ENCODE measurements at places on chromosomes 7 and 10. TPM values are rescaled to one million over a fixed set of nuclear protein-coding genes. Genes with fewer than 3 reads are reported as not detected.

HOXA3 gene
- not detected for polyA plus RNA-seq

DYNC1I1 gene
- not detected for polyA plus RNA-seq

COL26A1 gene
- polyA plus RNA-seq, result not detected

GRCh38 chr7:150357270-150357669 lies 11.4 kb upstream of the REPIN1 start:
- DNase-seq, result peak; percentile 73

- no peak for DNase-seq
These were observed 231.3 kb upstream of the CELF2 start for GRCh38 chr10:10786109-10787090.

GRCh38 chr10:65911151-65911835 lies 1014.5 kb upstream of the LRRTM3 start:
- no peak for DNase-seq

DNA sequence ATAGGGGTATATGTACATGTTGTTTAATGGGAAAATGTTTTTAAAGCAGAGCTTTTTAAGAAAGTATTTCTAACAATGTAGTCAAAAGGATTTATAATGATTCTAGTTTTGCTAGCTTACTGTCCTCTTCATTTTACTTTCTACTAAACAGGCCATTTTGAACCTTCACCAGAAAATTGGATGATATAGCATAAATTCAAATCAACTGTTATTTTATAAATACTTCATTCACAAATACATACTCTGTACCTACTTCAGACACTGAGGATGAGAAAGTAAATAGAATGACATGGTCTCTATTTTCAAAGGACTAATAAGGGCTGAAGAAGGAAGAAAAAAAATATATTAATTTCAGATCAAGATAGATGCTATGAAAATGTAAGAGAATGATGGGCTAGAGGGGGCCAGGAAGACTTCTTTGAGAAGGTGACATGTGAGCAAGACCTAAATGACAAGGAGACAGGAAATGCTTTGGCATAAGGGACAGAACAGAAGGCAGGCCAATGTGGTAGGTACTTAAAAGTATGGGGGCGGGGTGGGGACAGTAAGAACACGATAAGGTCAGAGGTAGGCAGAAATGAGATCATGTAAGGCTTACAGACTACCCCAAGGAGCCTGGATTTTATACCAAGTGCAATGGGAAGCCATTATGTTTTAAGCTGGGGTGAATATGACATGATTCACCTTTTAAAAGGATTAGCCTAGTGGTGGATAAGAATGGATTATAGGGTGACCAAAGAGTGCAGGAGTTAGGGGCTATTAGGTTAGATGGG lies 5.2 kb downstream of the NAMPT start:
- DNase-seq, result no peak

GRCh38 chr7:129095258-129095657 lies 40.3 kb upstream of the TNPO3 start:
- peak; percentile 60 for DNase-seq

GRCh38 chr10:28652703-28653102 lies 24.6 kb upstream of the BAMBI start:
- no peak for DNase-seq

DNA sequence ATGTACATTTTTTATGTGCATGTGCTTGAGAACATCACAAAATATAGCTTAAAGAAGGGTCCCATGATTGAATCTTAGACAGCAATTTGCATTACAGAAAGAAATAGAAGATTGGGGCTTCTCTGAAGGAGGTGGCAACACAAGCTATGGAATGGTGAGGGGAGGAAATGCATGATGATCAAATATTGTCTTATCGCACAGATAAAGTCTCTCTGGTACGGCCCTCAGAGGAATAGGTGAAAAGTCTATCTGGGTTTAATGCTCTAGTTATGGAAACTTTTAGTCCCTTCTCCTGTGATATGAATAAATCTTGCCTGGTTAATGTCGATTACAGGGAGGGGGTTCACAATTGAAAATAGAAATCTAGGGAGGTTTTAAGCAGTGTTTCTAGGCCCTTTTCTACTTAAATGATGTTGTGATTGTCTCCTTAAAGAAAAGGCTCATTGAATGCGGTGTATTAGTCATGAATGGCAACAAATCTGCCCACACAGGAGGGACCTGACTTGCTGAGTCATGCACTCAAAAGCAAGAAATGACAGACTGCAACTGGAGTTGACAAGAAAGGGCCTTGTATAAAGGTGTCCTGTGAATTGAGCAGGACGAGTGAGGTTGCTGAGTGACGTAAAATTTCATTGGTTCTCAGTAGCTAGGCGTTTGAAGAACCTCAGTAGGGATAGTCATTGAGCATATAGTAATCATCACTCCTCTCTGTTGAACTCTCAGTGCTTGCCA lies 133.4 kb upstream of the CSTF2T start:
- DNase-seq, result no peak

DNA sequence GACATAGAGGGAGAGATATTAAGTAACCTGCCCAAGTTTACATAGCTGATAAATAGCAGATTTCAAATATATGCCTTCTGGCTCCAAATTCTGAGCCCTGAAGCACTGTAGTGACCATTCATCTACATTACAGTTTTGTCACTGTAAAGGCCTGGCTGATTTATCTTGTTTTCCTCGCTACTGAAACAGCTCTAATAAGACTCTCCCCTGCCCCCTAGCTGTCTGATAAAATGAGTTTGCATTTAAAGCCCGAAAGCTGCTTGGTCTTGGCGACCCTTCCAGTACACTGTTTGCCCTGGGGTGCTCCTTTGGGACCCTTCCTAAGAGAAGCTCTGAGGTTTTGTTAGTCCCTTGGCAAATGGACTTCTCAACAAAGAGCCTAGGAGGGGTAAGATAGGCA lies 59.7 kb upstream of the RAB11FIP2 start:
- DNase-seq, result no peak

DNA sequence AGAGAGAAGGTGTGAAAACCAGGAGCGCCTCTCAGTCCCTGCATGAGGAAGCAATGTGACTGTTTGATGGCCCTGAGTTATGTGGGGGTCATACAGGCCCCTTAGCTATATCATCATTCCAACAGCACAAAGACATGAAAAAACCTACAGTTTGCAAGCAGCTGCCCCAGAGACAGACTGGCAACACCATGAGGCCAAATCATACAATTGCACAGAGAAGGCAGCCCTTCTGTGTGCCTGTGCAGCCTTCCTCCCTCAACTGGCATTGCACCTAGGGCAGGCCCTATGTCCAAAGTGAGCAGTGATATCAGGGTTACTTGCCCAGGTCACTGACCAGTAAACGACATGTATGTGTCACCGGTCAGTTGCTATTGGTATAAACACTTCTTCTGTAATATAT lies 41.6 kb downstream of the GPRIN2 start:
- DNase-seq, result no peak

GRCh38 chr10:122257041-122257440 lies 14.1 kb upstream of the BTBD16 start:
- DNase-seq, result no peak

DNA sequence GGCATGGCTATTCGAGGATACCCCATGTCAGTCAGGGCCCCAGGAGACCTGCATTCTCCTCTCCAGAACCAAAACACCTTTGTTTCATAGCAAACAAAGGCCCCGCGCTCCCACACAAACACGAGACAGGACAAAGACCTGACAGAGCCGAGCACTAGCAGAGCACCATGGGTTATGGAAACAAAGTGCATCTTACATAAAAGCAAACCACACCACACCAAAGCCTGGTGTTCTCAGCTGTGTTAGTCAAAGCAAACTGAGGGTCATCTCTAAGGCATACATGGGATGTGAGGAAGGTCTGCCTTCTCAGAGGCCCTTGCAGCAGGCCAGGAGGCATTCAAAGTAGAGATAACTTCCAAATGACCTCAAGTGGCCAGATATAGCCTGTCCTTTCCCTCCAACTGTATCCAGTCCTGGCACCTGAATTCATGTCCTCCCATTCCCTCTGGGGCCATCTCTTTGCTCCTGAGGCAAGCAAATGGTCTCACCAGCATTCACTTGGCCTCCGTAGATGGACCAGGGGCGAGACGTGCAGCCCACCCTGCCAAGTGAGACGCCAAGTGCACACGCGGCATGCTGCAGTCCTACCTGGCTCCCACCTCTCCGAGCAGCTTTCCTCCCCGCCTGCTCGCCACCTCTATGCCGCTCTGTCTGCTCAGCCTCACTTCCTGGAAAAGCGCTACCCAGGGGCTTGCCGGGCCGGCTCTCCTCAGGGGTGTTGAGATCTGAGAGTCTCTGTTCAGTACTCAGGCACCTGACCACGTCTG lies 45.3 kb upstream of the PDLIM1 start:
- DNase-seq, result no peak

GRCh38 chr7:123492485-123492884 lies 41.9 kb downstream of the IQUB start:
- DNase-seq, result no peak

DNA sequence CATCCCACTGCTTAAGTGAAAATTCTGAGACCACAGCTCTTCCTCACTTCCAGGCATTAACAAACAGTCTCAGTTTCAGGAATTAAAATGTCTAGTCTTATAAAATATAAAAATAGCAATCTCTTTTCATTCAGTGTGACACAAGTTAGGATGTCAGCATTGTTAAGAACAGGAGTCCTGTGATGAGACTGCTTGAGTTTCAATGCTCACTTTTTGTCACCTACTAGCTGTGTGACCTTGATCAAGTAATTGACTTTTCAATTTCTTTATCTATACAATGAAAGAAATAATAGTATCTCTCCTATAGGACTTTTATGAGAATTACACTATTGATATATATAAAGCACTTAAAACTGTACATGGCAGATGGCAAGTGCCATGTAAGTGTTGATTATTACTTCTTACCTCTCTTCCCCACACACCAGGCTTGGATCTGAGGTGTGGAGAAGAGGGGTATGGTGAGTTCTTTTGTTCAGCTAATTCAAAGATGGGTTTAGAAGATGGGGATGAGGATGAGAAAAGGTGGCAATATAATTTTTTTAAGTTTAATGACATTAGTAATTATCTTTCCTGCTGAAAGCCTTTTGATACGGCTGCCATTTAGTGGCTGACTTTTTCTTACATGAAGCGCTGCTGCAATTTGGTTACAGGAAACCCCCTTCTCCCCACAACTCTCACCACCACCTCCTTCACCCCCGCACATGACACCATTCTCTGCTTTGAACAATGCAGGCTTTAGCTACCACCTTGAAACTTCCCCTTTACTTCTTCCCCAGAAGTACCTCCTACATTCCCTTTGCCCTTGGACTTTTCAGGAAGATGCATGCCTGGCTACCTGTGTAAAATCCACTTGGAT lies 20.8 kb upstream of the HYAL4 start:
- peak; percentile 34 for DNase-seq

DNA sequence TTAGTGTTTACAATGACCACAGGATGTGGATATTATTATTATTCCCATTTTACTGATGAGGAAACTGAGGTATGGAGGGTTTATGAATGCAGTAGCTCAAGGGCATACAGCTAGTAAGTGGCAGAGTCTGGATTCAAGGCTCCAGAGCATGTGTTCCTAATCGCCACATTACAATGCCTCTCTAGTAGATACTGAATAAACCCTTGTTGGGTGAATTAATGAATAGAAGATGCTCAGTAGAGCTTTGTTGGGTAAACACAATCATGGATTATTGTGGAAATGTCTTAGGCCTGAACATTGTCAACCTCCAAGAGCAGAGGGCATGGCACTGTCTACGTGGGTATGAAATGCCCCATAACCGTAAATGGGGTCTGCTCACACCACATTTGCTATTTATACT lies 545.3 kb downstream of the LRMDA start:
- DNase-seq, result no peak
